ENCODE measurements at places on chromosomes 6 and 20.

DNA sequence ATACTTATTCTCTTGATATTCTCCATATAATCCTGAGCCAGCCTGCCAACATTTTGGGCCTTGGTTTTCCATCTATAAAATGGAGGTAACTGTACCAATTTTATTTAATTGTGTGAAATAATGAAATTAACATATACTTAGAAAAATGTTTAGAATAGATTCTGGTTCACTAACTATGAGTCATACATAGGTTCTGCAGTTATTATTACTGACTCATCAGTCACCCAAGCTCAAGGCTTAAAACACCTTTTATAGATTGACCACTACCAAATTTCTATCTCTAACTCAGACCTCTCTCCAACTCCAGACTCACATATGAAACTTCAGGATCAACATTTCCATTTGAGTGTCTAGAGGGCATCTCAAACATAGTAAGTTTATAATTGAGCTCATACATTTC lies 1277.2 kb upstream of the GJE1 start:
- DNase-seq: no peak

GRCh38 chr20:50312682-50313521 lies 122.3 kb downstream of the CEBPB start:
- DNase-seq: no peak

- no peak for DNase-seq
Observed at GRCh38 chr6:18330548-18331081, 56.5 kb upstream of the RNF144B start.

DNA sequence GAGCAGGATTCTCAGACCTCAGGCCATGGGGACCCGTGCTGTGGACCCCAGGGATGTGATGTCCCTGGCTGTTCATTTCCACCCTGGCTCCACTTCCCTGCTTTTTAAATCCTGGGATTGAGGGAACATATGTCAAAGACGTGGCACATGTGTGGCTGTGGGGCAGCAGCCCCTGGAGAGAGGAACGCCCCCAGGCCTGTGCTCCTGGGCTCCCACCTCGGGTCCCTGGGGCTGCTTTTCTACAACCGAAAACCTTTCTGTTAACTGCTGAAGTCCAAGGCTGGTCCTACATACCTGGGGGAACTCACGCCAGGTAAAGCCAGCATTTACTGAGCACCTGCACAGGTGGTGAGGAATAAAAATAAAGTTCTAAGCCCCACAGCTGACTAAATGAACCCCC lies 102.3 kb upstream of the FRMD1 start:
- no peak for DNase-seq

DNA sequence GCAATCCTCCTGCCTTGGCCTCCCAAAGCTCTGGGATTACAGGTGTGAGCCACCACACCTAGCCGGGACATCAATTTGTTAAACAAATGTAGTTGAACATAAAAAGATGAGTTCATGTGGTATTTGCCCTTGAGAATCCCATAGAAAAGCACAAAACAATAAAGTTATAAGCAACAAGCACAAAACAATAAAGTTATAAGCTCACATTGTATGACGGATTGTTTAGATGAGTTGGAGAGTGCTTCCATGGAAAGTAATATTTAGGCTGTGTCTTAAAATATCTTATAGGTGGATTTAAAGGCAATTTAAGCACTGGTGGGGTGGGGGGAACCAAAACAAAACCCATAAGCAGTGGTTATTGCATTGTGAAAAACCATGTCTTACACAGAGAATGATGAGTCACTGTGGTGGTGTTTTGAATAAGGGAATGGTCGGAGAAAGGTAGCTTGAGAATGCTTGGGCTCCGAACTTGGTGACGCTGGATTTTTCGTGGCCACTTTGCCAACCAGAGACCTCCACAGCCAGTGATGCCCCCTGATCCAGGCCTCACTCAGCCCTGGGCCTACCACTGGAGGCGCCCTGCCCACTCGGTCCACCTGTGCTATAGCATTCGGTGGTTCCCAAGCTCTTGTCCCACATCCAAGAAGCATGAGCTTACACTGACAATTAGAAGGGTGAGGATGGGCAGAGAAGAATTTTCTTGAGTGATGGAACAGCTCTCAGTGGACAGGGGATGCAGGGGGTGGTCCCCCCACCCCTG lies 256.0 kb downstream of the CDKAL1 start:
- DNase-seq: no peak
